ENCODE measurements at places on chromosomes 7 and 10.

- no peak for DNase-seq
Measured at GRCh38 chr7:100722480-100723212, 2.4 kb downstream of the EPO start.

GRCh38 chr7:158050978-158051651 is 536.5 kb downstream of the PTPRN2 start:
- DNase-seq: no peak

DNA sequence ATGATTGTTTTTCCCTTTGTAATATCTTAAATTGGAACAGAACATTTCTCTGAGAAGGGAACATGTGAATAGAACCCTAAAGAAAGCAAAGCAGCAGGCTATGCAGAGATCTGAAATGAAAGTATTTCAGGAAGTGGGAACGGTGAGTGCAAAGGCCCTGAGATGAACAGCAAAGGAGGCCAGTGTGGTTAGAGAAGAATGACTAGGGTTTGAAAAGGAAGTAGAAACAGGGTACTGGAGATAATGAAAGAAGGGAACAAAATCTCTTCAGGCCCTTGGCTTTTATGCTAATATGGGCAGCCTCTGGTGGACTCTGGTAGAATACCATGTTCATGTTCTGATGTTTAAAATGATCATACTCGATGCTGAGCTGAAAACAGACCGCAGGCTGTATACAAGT is 22.2 kb downstream of the ARHGAP21 start:
- DNase-seq: no peak

- DNase-seq: no peak
Measured at GRCh38 chr7:26815426-26815825, 49.0 kb downstream of the SKAP2 start.

GRCh38 chr10:97042716-97043562 is 142.8 kb downstream of the SLIT1 start:
- DNase-seq: no peak

DNA sequence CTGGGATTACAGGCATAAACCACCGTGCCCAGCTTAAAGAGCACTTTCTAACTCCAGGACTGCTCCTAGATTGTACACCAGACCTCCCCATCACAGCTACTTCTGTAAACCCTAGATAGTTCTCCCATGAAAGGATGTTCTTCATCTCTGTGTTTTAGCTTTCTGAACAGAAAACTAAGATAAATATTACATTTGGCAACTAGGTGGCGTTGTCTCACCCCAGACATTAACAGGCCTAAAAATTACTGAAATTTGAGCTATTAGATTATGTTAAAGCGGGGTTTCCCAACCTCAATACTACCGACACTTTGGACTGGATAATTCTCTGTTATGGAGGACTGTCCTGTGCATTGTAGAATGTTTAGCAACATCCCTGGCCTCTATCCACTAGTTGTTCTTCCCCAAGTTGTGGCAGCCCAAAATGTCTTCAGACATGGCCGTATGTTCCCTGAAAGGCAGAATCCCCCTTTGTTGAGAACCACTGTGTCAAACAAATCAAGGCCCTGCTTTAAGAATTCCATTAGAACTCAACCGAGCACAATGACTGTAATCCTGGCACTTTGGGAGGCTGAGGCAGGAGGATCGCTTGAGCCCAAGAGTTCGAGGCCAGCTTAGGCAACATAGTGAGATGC is 19.1 kb downstream of the ATOH7 start:
- peak; percentile 20 for DNase-seq

- DNase-seq: no peak
Measured at GRCh38 chr7:155862123-155862892, 50.0 kb upstream of the SHH start.

DNA sequence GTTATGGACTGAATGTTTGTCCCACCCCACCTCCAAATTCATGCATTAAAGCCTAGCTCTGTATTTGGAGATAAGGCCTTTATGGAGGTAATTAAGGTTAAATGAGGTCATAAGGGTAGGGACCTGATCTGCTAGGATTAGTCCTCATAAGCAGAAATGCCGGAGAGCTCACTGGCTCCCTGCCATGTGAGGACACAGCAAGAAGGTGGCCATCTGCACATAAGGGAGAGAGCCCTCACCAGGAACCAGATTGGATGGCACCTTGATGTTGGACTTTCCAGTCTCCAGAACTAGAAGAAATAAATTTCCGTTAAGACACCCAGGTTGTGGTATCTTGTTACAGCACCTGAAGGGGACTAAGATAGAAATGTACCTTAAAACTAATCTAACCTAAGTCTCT is 816.1 kb upstream of the C7orf33 start:
- no peak for DNase-seq

GRCh38 chr10:87794285-87794684 is 23.7 kb downstream of the ATAD1 start:
- no peak for DNase-seq

Data from bone marrow (tissue), 2 donors.